ENCODE measurements at places on chromosomes 1 and 21.

GRCh38 chr1:58304346-58304975, 242.1 kb downstream of the OMA1 start:
- H3K4me1 ChIP-seq, result no peaks in the 10 kb centered on the region
- H3K27ac ChIP-seq, result no peak overlapping the region
- DNase-seq, result no peak
- H3K4me3 ChIP-seq, result no peak overlapping the region
- H3K36me3 ChIP-seq, result no peaks in the 10 kb centered on the region

DNA sequence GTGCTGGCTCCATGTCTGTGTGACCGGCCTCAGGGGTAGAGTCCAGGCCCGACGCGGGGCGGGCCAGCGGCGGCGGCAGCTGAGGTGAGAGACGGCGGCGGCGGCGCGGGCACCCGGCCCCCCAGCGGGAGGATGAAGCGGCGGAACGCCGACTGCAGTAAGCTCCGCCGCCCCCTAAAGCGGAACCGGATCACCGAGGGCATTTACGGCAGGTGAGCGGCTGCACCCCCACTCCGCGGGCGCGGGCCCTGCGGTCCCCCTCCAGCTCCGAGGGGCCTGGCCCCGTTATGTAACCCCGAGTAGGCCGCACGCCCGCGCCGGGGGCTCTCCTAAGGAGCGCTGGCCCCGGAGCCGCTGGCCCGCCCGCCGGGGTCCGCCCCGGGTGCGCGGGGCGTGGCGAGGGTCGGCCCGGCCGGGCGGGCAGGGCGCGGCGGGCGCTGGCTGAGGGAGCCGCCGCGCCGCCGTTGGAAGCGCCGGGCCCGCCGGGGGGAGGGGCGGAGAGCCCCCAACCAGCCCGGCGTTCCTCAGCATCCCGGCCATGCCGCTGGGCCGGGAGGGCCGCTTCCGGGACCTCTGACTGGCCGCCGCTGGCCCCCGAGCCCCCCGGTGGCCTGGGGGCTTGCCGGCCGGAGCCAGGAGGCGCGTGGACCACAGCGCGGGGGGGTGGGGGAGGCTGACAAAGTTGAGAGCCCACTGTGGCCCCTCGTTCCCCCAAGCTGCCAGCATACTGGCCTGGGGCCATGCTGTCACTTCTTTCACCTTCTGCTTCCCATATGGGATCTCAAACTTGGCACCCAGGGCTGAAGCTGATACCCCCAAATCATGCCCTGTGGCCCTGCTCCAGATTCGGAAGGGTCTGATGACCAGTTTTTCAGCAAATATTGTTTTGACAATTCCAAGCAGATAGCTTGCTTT, 527 bp downstream of the MACO1 start:
- peak; percentile 93 for DNase-seq
- H3K27me3 ChIP-seq, result no peaks in the 10 kb centered on the region
- peaks cover 34% of the 10 kb centered on the region for H3K4me1 ChIP-seq
- peak overlapping the region; percentile 97 for H3K27ac ChIP-seq
- H3K4me3 ChIP-seq, result peak overlapping the region; percentile 94

DNA sequence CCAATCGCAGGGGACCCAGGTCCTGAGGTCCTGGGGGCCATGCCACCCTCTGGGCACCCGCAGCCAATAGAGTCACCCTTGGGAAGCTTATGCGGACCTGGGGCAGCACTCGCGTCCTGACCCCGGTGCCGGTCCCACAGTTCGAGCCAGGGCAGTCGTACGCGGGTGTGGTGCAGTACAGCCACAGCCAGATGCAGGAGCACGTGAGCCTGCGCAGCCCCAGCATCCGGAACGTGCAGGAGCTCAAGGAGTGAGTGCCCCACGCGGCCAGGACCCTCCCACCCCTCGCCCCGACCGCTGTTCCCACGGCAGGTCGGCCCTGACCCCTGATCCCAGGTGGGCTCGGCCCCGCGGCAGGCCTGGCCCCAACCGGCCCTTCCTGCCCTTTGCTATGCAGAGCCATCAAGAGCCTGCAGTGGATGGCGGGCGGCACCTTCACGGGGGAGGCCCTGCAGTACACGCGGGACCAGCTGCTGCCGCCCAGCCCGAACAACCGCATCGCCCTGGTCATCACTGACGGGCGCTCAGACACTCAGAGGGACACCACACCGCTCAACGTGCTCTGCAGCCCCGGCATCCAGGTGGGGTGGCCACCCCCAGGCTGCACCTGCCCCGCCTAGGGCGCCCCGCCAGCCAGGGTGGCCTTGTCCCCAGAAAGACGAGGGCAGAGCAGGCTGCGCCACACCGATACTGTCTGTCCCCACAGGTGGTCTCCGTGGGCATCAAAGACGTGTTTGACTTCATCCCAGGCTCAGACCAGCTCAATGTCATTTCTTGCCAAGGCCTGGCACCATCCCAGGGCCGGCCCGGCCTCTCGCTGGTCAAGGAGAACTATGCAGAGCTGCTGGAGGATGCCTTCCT, 20.5 kb downstream of the COL6A1 start:
- H3K36me3 ChIP-seq, result no peaks in the 10 kb centered on the region
- no peak overlapping the region for H3K27ac ChIP-seq
- H3K4me3 ChIP-seq, result no peak overlapping the region

DNA sequence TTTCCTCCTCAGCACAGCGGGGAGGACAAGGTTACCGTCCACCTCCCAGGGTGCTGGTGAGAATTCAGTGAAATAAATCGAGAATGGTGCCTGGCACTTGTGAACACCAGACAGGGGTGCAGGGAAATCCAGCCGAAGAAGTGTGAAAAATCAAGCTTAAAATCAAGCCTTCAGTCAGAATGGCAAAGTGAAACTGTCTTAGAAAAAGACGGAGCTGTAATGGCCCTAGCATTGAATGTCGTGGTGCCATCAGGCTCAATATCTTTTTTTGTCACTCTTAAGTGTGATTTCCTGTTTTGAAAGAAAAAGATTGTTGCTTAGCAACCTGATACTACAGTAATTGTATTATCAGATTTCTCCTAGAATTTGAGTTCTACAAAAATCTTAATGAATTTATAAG, 22.1 kb downstream of the EDARADD start:
- peaks cover 1% of the 10 kb centered on the region for H3K36me3 ChIP-seq
- H3K4me1 ChIP-seq, result peaks cover 9% of the 10 kb centered on the region
- DNase-seq, result peak; percentile 90
- peak overlapping the region; percentile 17 for H3K4me3 ChIP-seq
- H3K27ac ChIP-seq, result peak overlapping the region; percentile 51

GRCh38 chr1:162554258-162554657, 7.3 kb upstream of the UAP1 start:
- no peaks in the 10 kb centered on the region for H3K4me1 ChIP-seq
- no peak overlapping the region for H3K4me3 ChIP-seq
- DNase-seq, result no peak
- no peaks in the 10 kb centered on the region for H3K27me3 ChIP-seq
- no peak overlapping the region for H3K27ac ChIP-seq

- H3K27me3 ChIP-seq, result no peaks in the 10 kb centered on the region
- peaks cover 10% of the 10 kb centered on the region for H3K4me1 ChIP-seq
- no peaks in the 10 kb centered on the region for H3K36me3 ChIP-seq
- H3K27ac ChIP-seq, result no peak overlapping the region
These were observed 59.5 kb downstream of the RHOU start for GRCh38 chr1:228794810-228795209.

GRCh38 chr21:33293136-33293535, 27.0 kb downstream of the IL10RB start:
- no peak overlapping the region for H3K4me3 ChIP-seq
- H3K27me3 ChIP-seq, result no peaks in the 10 kb centered on the region
- H3K36me3 ChIP-seq, result peaks cover 53% of the 10 kb centered on the region

DNA sequence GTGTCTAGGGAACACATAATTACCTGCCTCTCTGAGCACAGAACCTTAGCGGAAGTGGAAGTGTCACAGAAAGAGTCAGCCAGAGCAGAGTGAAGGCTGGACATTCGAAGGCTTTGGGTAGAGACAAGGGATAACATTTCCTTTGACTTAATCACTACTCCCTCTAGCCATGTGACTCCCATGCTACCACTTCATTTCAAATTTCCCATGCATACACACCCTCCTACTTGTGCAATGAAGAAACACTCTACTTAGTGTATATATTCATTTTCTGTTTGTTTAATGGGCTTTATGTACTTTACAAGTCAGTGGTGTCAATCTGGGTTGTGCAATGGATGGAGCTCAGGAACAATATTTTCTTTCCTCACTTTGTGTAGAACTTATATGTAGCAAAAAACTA, 6.9 kb downstream of the ANKRD35 start:
- H3K27ac ChIP-seq, result no peak overlapping the region
- DNase-seq, result no peak
- peaks cover 4% of the 10 kb centered on the region for H3K4me1 ChIP-seq

GRCh38 chr1:37486680-37487618, 12.6 kb downstream of the ZC3H12A start:
- no peaks in the 10 kb centered on the region for H3K27me3 ChIP-seq
- peaks cover 46% of the 10 kb centered on the region for H3K36me3 ChIP-seq
- H3K4me1 ChIP-seq, result peaks cover 24% of the 10 kb centered on the region
- H3K27ac ChIP-seq, result no peak overlapping the region

- no peak for DNase-seq
- no peaks in the 10 kb centered on the region for H3K36me3 ChIP-seq
- H3K4me3 ChIP-seq, result no peak overlapping the region
- H3K27ac ChIP-seq, result no peak overlapping the region
- H3K27me3 ChIP-seq, result no peaks in the 10 kb centered on the region
These were observed 390.4 kb downstream of the NTNG1 start for GRCh38 chr1:107531065-107531908.

GRCh38 chr1:60279798-60280197, 206.2 kb upstream of the C1orf87 start:
- no peaks in the 10 kb centered on the region for H3K36me3 ChIP-seq
- peaks cover 9% of the 10 kb centered on the region for H3K4me1 ChIP-seq
- DNase-seq, result no peak
- no peak overlapping the region for H3K4me3 ChIP-seq

DNA sequence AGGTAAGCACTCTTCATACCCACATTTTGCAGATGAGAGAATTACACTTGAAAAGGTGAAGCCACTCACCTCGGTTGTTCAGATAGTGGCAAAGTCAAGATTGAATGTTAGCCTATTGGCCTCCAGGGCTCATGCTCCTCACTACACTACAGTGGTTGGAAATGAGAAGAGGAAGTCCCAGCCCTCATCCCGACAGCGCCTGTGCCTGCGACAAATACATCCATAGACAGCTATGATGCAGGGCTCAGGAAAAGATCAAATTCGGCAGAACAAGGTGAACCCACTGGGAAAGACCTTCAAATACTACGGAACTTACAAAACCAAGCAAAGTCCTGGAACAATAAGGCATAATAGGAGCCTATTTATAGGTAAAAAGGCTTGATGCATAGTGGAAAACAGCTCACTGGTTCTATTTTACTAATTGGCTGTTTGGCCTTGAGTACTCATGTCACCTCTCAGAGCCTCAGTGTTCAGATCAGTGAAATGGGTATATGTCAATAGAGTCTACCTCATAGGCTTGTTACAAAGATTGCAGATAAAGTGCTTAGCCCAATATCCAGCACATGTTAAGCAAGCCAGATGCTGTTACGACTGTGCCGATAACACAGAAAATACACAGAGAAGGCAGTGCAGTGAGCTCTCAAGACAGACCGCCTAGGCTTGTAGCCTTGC, 3.5 kb downstream of the SPOCD1 start:
- no peak overlapping the region for H3K4me3 ChIP-seq
- no peaks in the 10 kb centered on the region for H3K27me3 ChIP-seq
- H3K4me1 ChIP-seq, result peaks cover 8% of the 10 kb centered on the region

DNA sequence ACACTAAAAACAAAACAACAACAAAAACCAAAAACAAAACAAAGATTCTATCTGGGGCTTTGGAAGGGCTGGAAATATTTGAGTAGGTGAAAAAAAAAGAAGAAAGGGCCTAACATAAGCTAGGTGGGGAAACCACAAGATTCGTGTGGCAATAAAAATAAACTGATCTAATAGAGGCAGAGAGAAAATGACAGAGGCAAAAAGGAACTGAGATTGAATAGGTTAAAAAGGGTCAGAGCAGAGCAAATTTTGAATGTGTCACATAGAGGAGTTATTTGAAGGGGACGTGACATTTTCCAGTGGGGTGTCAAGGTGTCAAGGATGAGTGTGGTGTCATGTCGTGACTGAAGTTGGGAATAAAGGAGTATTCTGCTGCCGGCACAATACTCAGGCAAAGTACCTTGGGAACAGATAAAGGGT, 65.2 kb upstream of the RALGPS2 start:
- no peaks in the 10 kb centered on the region for H3K27me3 ChIP-seq
- no peak for DNase-seq
- H3K27ac ChIP-seq, result no peak overlapping the region
- H3K4me3 ChIP-seq, result no peak overlapping the region
- no peaks in the 10 kb centered on the region for H3K36me3 ChIP-seq
- H3K4me1 ChIP-seq, result no peaks in the 10 kb centered on the region
